ENCODE measurements at places on chromosomes 3 and 15.

DNA sequence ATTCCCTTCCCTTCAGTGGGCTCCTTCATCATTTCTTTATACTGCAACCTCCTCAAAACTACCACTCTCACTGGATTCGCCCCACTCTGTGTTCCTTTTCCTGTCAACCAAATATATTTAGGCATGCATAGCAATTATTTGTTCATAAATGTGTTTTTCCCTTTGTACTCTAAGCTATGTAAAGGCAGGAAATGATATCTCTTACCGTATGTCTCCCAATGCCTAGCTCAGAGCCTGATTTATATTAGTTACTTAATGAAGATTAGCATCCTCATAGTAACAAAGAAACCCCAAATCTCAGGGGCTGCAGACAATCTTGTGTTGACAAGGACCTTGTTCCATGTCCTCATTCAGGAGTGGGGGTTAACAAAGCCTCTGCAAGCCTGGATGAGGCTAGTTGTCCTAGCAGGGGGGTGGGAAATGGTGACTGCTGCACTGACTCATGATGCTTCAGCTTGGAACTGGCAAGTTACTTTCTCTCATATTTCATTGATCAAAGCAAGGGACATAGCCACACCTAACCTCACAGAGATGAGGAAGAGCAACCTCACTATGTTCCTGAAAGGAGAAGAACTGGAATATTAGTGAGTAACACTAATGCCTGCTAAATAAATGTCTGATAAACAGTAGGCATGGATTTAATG, 15.2 kb downstream of the PHLDB2 start:
- DNase-seq: no peak

- DNase-seq: no peak
These were observed 199.6 kb upstream of the GADL1 start for GRCh38 chr3:31094048-31094447.

- DNase-seq: no peak
These were observed 794.4 kb upstream of the LMCD1 start for GRCh38 chr3:7707187-7707586.

- no peak for DNase-seq
These were observed 76.8 kb upstream of the C15orf61 start for GRCh38 chr15:67444100-67444499.

DNA sequence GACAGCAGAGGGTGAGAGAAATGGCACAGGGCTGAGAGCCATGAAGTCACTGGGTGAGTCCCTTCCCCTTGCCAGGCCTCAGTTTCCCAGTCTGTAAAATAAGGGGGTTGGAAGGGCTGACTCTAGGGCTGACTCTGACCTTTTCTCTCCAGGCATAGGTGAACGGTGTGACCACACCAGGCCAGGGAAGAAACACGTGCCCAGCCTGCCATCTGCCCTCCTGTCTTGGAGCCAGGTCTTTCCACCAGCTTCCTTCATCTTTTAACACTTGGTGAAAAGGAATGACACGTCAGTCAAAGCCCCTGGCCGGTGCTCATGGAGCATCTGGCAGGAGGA, 74.4 kb downstream of the CPN2 start:
- DNase-seq: no peak

DNA sequence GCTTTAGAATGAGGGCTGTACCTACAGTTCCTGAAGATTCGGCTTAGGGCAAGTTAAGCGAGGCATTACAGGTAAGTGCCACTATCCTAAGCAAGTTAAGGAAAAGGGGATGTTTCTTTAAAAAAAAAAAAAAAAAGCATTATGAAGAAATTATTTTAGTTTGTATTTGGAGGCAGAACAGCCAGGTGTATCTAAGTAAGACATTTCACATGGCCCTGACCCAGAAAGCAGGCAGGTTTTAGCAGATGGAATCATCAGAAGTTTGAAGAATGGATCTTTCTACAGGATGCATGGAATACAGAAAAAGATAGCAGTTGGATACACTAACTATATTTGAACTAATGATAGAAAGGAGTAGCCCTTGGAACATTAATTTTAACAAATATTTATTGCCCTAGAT, 105.6 kb downstream of the OSBPL10 start:
- DNase-seq: no peak

DNA sequence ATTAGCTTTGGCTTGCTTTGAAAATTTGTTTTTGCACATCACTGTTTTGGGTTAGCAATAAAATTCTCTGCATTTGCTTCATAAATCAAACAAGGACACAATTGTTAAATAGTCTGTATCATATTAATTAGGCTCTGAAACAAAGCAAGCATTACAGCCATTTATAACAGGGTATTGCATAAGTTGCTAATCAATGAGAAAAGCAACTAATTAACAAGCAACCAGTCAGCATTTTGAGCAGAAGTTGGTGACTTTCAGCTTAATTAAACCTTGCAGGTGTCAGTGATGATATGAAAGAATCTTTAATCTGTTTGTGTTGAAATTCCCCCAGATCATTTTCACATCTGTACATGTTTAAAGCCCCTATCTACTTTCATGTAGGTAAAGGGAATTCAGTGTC, 495.1 kb downstream of the IL5RA start:
- no peak for DNase-seq

DNA sequence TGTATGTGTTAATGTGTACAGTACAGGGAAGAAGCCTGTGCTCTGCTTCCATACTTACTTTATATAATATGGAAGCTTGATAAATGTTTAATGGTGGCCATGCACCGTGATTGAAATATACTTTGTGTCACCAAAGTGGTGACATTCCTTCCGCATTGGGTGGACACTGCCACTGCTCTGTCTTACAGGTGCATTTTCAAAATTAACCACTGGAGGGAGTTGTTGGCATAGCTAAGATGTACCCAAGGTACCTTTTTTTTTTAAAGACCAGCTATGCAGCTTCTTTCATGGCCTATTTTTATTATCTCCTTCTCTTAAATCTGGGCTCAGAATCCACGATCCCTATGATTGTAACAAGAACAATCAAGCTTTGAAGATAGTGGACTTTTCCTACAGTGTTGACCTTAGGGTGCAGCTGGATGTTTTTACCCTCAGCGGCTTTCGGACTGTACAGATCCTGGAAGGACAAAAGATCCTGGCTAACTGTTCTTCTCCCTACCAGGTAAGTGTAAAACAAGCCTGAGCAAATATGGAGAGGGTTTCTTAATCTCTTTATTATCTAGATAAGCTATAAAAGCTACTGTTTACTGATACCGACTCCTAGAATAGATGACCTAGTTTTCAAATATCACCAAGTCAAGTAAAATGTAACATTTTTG, 21.6 kb upstream of the PAK6 start:
- DNase-seq: no peak
